ENCODE measurements at places on chromosomes 1 and 21.

DNA sequence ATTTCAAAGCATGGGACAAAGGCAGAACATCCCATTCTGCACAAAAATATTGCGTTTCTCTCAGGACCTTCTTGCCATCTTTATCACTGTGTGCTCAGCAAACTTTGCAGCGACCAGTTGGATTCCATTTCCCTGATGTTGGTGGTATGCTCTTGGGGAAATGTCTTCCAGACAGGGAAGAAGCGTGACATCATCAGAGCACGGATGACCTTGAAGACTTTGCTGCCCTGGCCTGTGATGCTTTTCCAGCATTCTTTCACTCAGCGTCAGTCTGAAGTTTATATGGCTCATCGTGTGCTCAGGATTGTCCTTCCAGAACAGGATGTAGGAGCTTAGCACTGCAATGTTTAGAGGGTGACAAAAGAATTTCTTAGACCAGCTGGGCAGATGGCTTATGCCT, 131.4 kb upstream of the F3 start:
- no peak for DNase-seq

GRCh38 chr1:175318633-175319032, 126.1 kb upstream of the KIAA0040 start:
- no peak for DNase-seq

- DNase-seq: no peak
These were observed 51.6 kb upstream of the TTC39A start for GRCh38 chr1:51381964-51382363.

GRCh38 chr1:173503391-173503790, 26.3 kb downstream of the PRDX6 start:
- no peak for DNase-seq

DNA sequence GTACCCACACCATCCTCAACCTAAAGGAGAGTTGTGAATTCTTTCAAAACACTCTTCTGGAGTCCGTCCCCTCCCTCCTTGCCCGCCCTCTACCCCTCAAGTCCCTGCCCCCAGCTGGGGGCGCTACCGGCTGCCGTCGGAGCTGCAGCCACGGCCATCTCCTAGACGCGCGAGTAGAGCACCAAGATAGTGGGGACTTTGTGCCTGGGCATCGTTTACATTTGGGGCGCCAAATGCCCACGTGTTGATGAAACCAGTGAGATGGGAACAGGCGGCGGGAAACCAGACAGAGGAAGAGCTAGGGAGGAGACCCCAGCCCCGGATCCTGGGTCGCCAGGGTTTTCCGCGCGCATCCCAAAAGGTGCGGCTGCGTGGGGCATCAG, 638 bp upstream of the OLIG2 start:
- no peak for DNase-seq

DNA sequence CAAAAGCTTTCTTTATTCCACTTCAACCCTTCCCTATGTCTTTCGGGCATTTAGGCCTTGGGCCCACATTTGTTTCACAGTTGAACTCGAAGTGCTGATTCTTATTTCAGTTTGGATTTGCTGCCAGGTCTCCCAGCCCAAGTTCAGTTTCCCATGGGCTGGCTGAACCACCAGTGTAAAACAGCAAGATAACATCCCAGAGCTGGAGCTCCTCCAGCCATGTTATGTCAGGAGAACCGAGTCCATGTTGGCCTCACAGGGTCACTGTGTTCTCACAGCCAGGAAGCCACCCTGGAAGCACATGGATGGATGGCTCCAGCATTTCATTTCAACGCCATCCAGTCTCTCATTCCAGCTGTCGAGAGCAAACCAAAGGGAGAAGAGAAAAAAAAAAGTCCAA, 45.2 kb upstream of the RXRG start:
- no peak for DNase-seq

DNA sequence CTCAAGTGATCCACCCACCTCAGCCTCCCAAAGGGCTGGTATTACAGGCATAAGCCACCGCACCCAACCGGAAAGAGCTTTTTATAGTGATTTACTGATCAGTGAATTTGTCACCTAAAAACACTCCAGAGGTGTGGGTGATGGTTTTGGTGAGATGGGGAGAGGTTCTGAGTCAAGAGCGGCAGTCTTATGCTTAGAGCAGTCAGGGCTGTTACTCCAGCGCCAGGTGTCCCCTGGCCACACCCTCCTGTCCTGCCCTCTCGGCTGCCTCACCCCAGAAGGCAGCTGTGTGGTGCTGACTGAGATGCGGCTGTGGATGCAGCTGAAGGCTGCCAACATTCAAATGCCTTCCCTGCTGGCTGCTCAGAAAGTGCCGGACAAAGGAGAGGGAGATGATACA, 94.5 kb upstream of the LPGAT1 start:
- DNase-seq: no peak

DNA sequence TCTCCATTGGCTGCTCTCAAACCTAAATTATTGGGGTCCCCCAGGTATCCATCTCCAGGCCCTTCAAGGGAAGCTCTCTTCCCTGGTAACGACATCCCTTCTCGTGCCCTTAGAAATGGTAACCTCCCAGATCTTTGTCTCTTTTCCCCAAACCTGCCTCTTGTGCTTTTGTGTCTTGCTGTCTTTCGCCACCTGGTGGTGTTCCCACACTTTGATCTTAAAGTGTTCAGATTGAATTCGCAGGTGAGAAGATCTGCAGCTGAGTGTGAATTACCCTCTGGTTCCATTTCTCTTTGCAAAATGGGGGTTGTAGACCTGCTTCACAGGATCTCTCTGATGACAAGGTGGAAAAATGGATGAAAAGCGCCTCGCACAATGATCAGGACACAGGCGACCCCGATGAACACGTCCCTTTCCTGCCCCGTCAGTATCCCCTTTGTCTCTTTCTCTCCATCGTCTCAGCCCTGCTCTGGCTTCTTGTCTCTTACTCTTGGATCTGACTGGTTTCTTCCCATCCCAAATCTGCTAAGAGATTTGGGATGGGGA, 53.1 kb downstream of the DOP1B start:
- no peak for DNase-seq

DNA sequence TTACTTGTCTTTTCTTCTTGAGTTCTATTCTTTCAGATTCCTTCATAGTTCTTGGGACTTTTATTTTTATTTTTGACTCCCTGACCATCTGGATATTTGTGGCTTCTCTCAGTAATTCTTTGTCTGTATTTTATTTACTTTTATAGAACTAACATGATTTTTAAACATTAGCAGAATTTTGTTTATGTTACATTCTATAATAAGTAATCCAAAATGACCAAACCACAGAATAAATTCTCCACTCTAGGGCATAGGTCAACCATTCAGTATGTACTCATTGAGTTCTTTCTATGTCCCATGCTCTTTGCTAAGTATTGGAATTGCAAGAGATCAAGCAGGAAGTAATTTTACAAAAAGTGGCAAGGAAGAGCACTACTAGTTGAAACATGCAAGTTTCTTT, 969.0 kb downstream of the TTLL7 start:
- no peak for DNase-seq

DNA sequence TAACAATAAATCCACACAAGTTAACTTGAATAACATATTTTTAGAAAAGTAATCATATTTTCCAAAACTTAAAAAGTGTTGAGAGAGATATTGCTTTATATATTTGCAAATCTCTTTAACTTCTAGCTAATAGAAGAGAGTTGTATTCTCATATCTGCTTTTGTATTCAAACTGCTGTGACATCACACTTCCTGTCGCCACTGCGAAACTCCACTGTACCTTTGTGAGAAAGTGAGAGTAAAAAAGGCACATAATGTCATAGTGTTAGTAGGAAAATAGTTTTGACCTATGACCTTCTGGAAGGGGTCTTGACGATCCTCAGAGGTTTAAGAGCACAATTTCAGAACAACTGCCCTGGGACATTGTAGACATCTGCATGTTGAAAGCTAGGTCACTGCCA, 21.6 kb downstream of the AK5 start:
- no peak for DNase-seq

- no peak for DNase-seq
These were observed 50.7 kb downstream of the PGM1 start for GRCh38 chr1:63643926-63644325.

GRCh38 chr1:6272868-6273267, 12.0 kb upstream of the GPR153 start:
- no peak for DNase-seq

DNA sequence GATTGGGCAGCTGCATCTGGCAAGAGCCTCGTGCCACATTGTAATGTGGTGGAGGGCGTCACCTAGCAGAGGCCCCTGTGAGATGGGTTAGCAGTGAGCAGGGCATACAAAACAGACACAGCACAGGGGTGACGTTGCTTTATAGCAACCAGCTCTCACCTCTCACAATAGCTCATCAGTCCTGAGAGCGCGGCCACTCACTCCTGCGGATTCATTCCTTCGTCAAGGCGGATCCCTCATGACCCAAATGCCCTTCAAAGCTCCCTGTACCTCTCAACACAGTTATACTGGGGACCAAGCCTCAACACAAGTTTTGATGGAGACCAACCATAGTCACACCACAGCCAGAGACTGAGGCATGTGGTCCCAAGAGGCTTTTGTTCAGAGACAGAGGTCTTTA, 22.9 kb downstream of the SLC37A1 start:
- no peak for DNase-seq

- no peak for DNase-seq
These were observed 55.7 kb downstream of the MRPL39 start for GRCh38 chr21:25551569-25551968.

DNA sequence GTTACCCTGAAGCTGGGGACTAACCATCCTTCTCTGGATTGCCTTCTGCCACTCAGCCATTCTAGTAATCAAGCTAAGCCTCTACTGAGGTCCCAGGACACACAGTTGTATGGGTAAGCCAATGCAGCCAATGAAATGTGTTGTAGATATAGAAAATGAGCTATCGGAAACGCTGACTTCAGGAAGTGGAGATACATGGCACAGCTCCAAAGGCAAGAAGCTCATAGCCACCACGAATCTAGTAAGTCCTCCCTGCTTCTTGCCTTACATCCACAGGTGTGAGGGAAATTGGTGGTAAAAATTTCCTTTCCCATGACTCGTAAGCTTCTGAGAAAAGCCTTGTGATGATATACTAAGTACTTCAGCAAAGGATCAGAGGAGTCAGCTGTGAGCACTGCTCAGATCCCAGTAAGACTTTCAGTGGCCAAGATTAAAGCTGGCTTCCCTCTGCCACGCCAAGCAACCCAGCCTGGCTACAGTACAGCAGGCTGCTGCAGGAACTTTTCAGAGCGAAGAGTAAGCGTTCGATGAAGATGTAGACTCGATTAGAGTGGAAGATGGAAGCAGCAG, 117.7 kb downstream of the SIM2 start:
- DNase-seq: no peak

GRCh38 chr1:121516234-121516967, 331.6 kb downstream of the SRGAP2C start:
- DNase-seq: peak; percentile 95

GRCh38 chr1:59143133-59143487, 153.8 kb upstream of the FGGY start:
- no peak for DNase-seq

GRCh38 chr1:247324204-247324787, 7.4 kb downstream of the ZNF496 start:
- no peak for DNase-seq

DNA sequence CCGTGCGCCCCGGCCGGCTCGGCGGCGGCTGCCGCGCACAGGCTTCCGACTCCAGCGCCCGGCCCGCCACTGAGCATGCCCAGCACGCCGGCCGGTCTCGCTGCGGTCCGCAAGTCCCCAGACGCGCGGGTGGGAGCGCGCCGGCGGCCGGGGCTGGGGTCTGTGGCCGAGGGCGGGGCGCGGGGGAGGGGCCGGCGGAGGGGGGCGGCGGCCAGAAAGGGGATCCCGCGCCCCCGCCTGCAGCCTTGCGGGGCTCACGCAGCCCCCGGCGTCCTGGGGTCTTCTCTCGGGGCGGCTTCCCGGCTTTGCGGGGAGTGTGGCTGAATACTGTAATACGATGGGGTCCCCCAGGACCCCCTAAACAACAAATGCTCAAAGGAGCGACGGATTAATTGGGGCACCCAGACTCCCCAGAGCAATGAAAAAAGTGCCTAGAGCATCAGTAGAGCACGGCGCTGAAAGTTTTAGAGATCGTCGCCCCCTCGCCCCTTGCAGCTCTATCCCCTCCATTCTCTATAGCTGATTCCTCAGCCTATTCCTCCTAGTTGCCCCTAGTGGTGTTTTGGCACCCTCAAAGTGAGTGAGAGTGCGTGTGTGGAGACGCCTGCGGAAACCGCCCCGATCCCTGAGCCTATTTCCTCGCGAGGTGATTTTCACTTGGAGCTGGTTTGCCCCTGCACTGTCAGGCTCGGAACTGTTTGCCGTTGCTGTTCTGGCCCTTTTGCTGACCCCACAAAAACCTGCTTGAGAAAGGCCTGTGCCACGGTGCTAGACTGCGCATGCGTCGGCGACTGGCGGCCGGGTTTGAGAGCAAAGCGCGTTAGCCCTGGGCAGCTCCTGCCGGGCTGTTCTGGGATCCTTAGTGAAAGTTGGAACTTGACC, at the start of gene VAV3:
VAV3 (minus strand) TSS at position 71 of the 882 bp plus-strand sequence. CDS start 311 bp downstream, outside the sequence.
- peak; percentile 72 for DNase-seq

DNA sequence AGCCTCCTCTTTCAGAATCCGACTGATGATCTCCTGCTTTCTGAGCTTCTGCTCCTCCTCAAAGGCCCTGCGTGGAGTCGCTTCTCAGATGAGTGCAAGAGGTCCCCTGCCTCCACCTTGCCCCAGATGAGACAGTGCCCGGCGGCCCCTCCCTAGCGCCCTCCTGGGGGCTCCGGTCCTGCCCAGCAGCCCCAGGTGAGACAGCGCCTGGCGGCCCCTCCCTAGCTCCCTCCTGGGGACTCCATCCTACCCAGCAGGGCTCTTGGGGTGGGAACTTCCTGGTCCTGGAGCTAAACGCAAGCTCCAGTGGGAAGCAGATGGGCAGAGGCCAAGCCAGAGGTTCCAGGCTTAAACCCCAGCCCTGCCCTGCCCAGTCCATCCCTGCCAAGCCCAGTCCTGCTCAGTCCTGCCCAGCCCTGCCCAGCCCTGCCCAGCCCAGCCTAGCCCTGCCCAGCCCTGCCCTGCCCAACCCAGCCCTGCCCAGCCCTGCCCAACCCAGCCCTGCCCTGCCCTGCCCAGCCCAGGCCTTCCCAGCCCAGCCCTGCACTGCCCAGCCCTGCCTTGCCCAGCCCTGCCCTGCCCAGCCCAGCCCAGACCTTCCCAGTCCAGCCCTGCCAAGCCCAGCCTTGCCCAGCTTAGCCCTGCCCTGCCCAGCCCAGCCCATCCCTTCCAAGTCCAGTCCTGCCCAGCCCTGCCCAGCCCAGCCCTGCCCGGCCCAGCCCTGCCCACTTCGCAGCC, 34.6 kb downstream of the CFAP74 start:
- DNase-seq: no peak

DNA sequence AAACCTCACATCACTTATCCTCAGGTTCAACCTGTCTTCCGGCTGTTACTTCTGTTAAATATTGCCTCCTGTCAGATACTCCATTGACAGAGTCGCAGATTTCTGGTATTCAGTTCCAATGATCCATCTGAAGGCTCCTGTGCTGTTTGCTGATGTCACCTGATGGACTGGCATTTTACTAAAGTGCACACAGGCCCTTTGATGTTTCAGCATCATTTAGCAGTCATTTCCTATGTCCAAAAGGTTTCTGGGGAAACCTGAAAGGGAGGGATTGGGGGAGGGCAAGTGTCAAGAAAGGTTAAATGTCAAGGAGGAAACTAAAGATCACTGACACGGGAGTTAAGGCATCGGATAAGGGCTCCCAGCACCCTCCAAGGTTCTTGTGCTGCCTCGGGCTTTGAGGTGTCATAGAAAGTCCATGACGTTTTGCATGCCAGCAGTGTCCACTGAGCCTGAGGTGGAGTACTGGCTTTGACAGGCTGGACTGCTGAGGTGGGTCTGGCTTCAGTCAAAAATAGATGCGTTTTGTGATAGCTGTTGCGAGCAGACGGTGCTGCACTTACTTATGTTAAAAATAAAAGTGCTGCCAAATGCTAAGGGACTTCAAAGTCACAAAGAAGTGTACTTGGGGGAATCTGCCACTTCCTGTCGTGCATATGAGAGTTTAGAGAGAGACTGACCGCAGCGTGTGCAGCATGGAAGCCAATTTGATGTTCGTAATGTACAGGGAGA, 30.8 kb downstream of the XCL2 start:
- no peak for DNase-seq
